Endothelial cell of umbilical vein (primary cell): ENCODE measurements at places on chromosomes 11 and 22. TPM values are rescaled to one million over a fixed set of nuclear protein-coding genes. Genes with fewer than 3 reads are reported as not detected.
A peak's percentile ranks its signal among the peaks of the same experiment; 100 is the strongest.

NXPE2 gene
- total RNA-seq: not detected in 2 replicates

LUZP2 gene
- 0.07 and 0.23 TPM in 2 replicates for total RNA-seq

- peak; percentile 84 for DNase-seq
Measured at GRCh38 chr22:23385678-23386631, 194.1 kb downstream of the IGLL1 start.

- no peak for DNase-seq
Measured at GRCh38 chr11:119750056-119750455, 21.1 kb upstream of the NECTIN1 start.

SCUBE1 gene
- total RNA-seq: not detected in 2 replicates

DNA sequence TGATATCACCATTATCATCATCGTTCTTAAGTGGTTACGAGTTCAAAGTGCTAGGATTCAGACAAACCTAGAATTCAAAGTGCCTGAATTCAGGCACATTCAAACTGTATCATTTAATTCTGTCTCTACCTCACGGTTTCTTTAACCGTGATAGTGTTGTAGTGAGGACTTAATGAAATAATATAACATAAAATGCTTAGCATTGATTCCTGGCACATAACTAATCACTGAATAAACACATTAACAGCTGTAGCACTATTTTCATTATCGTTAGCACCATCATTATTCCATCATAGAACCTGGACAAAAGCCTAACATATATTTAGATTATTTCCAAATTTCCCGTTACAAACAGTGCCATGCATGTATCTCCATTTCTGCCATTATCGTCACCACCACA lies 102.0 kb downstream of the WNT11 start:
- no peak for DNase-seq

GRCh38 chr22:36015811-36016529 lies 12.7 kb downstream of the RBFOX2 start:
- DNase-seq: no peak

- no peak for DNase-seq
Measured at GRCh38 chr11:114228435-114229411, 67.5 kb upstream of the NNMT start.

DNA sequence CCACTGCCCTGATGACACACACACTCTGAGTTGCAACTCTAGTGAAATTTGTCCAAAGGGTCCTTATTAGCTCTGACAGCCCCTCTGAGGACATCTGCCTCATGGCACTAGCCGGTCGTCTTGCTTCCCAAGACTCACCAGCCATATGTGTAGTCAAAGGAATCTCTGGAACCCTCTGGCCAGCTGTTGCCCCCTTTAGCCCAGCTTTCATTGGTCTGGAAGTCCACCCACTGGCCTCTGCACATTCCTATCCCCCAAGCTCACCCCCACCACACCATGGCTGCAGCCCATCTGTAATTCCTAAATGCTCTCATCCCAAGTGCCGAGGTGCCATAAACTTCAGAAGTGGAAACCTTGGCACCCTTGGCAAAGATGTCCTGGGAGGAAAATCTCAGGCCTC lies 24.3 kb downstream of the SYT7 start:
- DNase-seq: no peak

DNA sequence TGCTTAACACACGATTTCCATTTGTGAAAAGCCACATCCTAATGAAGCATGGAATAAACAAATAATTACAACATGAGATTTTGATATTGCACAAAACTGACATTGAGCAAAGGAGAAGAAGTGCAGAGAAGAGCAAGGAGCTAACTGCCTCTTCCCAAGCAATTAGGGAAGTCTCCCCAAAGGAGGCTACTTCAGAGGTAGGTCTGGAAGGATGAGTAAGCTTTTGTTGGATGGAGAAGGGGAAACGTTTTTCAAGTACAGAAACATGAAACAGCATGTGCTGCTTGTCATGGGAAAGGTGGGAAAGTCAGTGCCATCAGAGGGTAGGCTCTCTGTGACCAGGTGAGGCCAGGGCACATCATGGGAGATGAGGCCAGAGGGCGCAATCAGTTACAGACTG lies 132.2 kb upstream of the SESN3 start:
- DNase-seq: no peak

GRCh38 chr11:96012086-96012824 lies 88.3 kb upstream of the MTMR2 start:
- peak; percentile 85 for DNase-seq

DNA sequence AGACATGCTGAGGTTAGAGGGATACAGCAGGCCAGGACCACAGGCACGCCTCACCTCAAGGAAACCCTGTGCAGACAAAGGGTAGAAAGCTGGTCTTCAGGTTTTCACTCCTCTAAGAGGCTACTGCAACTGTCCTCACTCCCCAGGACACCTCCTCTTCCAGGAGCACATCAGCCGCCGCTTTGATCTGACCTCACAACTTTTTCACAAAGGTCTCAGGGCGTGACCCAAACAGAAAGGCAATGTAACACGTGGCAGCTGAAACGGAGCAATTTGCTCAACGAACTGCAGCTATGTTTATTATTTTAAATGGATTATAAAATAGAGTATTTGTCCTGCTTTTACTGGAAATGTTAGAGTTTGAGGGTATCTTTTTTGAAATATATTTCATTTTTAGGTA lies 46.1 kb downstream of the LARGE1 start:
- no peak for DNase-seq

IGLL1 gene
- not detected in 2 replicates for total RNA-seq

CEND1 gene
- total RNA-seq: 0.40 and 0.83 TPM in 2 replicates
